ENCODE measurements at places on chromosomes 12 and 14.

DNA sequence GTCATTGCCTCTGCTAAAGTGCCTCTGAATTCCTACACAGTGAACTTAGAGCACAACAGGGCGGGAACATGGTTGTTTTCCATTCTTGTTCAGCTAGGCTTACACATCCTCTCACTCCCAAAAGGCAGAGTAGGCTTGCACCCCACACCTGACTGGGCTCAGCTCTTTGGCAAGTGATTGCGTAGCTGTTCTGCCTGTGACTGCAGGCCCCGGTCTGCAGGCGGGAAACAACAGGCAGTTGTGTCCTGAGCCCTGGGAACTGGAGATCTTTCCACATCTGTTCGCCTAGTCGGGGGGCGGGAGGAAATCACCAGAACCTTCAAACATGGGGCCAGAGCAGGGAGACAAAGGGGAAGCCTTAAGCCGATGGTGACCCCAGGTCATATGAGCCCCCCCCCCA lies 274.7 kb downstream of the ZFP36L1 start:
- H3K4me3 ChIP-seq: no peak overlapping the region
- no peaks in the 10 kb centered on the region for H3K36me3 ChIP-seq
- H3K4me1 ChIP-seq: peaks cover 13% of the 10 kb centered on the region
- no peak for DNase-seq

GRCh38 chr14:45619831-45620230 lies 366.8 kb upstream of the MIS18BP1 start:
- no peaks in the 10 kb centered on the region for H3K36me3 ChIP-seq
- no peak overlapping the region for H3K4me3 ChIP-seq
- no peaks in the 10 kb centered on the region for H3K27me3 ChIP-seq
- DNase-seq: no peak
- no peak overlapping the region for H3K27ac ChIP-seq
- H3K4me1 ChIP-seq: no peaks in the 10 kb centered on the region

GRCh38 chr14:28764257-28765160 lies 2.1 kb upstream of the FOXG1 start:
- no peaks in the 10 kb centered on the region for H3K36me3 ChIP-seq
- H3K27me3 ChIP-seq: peaks cover 68% of the 10 kb centered on the region
- DNase-seq: peak; percentile 30
- no peaks in the 10 kb centered on the region for H3K4me1 ChIP-seq

- H3K4me1 ChIP-seq: peaks cover 3% of the 10 kb centered on the region
- no peaks in the 10 kb centered on the region for H3K27me3 ChIP-seq
- H3K27ac ChIP-seq: peak overlapping the region; percentile 60
- no peaks in the 10 kb centered on the region for H3K36me3 ChIP-seq
Observed at GRCh38 chr12:20602641-20603391, 92.3 kb upstream of the SLCO1C1 start.

Data from fibroblast of lung (primary cell).